ENCODE measurements at places on chromosomes 7 and 10.

DNA sequence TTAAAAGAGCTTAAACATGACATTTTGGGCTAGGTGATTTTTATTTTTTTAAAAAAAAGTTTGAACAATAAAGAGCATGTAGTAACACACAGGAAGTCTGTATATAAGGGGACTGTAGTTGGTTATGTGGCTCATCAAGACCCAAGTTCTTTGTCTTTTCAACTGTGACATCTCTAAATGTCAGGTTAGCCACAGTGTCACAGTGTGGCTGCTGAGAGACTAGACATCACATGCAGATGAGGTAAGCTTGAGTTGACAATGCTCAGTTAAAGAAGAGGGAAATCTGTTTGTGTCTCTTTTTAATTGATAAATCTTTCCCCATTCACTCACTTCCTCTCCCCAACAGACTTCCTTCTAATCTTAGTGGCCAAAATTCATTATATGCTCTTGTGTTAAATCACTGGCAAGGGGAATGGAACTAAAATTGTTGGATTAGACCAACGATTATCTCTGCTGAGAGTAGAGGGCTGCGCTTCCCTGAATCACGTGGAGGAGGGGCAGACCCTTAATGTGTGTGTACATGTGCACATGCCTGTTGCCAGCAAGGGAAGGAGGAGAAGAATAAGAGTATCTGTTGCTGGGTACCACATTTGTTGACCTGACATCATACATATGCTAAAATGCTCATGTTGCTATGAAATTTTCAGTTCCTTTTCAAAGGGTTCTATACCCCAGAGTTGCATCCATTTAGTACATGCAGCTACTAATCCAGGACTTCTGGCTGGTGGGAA, 78.3 kb downstream of the MMRN2 start:
- DNase-seq, result no peak

DNA sequence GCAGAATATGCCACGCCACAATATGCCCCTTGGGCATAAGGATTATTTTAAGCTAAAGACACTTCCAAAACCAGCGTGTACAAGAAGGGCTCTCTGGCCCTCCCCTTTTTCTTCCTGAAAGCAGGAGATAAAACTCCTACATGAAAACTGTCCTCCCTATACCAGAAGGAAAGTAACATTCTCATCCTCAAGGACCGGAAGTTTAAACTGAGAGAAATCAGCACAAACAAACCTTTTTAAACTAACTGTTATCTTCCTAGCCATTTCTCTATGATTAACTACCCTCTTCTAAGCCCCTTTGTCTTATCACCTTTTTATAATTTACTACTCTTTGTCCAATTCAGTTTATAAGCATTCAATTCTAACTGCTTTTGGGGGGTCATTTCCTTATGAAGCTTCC, 16.4 kb upstream of the RAPGEF5 start:
- DNase-seq, result no peak

GRCh38 chr10:20953120-20953519, 56.0 kb upstream of the NEBL start:
- no peak for DNase-seq

DNA sequence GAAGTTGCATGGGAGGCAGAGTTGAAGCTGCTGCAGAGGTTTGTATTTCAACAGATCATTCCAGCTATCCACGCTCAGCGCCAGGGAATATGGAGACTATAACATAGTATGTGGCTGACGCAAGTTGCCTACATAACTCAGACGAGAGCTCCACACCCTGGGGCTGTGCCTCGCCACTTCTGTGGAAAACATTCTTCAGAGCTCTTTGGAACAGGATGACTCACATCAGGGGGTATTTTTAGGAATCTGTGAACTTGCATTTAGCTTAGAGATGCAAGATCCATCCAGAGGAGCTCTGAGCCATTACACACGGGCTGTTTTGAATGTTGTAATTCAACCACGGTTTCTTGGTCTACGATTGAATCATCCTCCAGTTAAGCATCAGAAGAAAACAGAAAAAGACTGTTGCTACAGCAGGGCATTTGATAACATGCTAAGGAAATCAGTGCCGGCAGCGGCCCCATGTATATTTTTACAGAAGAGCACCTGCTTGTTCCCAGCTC, 481.5 kb upstream of the AKR1E2 start:
- DNase-seq, result no peak

DNA sequence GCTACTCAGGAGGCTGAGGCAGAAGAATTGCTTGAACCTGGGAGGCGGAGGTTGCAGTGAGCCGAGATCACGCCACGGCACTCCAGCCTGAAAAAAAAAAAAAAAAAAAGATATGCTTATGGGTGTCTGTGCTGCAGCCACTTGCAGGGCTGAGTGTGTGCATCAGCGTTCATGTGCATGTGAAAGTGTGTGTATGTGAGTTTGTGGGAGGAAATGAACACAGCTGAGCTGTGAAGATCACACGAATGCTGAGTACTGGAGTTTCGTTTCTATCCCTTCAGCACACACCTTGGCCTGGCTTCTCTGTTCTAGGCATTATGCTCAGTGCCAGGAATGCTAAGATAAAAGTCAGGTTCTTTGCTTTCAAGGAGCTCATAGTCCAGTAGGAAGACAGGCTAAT, 12.0 kb upstream of the SVOPL start:
- DNase-seq, result no peak

GRCh38 chr7:2237109-2237602, 4.4 kb upstream of the MAD1L1 start:
- DNase-seq, result no peak

DNA sequence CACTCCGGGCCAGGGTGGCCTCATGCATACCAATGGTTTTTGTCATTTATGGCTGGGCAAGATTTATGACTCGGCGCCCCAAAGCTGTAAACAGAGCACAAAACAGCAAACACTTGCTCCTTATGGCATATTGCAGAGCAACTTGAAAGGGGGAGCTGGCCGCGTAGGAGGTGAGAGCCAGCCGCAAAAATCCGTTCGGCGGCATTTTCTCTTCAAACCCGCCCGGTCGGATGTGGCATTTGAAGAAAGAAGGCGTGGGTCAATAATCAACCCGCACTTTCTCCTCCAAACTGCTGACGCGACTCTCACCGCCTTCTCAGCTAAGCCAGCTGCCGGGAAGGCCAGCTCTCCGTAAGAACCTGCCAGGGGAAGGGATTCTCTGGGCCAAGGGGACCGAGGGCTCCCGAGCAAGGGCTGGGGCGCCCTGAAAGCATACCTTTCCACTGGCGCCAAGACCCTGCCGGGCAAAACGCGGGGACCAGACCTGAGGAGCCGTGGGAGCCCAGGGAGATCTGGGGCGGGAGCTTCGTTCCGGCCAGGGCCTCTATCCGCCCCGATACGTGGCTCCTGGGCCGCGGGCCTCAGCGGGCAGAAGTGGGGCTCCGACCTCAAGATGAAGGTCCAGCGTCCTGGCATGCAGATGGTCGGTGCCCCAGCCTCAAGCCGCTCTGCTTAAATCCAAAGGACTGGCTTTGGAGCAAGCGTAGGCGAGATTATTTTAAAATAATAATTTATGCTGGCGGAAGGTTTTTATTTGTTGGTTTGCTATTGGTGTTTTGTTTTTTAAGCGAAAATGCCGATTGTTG, 12.9 kb upstream of the HOXA2 start:
- no peak for DNase-seq

- no peak for DNase-seq
These were observed 41.7 kb upstream of the DUSP5 start for GRCh38 chr10:110456046-110456445.

DNA sequence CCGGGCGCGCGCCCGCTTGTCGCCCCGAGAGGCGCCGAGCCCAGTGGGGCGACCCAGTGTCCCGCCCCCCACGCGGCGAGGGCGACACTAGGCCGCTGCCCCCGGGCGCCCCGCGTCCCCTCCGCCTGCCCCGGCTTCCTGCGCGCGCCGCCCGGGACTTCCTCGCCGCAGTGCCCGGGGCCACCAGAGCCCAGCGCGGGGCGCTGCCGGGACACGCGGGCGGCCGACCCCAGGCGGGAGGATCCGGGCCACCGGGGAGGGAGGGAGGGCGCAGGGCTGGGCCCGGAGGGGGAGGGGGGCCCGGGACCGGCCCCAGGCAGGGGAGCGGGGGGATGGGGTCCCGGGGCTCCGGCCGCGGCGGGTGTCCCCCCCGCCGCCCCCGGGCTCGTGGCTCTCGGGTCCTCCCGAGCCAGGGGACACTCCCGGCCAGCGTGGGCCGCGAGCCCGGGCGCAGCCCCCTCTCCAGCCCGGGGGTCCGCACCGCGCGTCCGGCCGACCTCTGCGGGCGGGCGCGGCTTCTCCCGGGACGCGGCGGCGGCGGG, 435 bp upstream of the PWWP2B start:
- DNase-seq, result peak; percentile 44

DNA sequence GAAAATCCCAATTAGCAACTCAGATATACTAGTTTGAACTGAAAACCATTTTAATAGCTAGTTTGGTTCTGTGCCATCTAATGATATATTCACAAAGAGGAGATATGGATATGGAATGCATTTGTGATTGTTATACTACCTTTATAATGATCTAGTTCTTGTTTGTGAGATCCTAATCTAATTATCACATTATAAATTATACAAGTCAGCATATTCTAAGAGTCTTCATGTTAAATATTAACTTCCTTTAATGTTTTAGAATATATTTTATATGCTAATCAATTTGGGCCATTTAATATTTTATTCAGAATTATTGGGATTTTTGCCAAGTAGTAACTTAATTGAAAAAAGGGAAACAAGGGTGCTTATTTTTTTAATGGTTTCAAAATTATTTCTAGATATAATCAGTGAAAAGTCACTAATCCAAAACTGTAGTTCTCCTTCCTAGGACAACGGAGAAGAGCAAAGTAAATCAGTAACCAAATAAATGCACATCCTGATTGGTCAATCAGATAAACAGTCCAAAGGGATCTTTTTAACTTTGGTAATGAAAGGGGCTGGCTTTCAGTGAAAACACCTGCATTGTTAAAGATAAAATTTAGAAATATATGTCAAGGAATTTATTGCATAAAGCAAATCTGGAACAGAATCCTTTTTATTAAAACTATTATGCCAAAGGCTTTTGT, 173.9 kb upstream of the MEOX2 start:
- DNase-seq, result no peak

- no peak for DNase-seq
These were observed 60.6 kb downstream of the C10orf143 start for GRCh38 chr10:130049987-130050386.

DNA sequence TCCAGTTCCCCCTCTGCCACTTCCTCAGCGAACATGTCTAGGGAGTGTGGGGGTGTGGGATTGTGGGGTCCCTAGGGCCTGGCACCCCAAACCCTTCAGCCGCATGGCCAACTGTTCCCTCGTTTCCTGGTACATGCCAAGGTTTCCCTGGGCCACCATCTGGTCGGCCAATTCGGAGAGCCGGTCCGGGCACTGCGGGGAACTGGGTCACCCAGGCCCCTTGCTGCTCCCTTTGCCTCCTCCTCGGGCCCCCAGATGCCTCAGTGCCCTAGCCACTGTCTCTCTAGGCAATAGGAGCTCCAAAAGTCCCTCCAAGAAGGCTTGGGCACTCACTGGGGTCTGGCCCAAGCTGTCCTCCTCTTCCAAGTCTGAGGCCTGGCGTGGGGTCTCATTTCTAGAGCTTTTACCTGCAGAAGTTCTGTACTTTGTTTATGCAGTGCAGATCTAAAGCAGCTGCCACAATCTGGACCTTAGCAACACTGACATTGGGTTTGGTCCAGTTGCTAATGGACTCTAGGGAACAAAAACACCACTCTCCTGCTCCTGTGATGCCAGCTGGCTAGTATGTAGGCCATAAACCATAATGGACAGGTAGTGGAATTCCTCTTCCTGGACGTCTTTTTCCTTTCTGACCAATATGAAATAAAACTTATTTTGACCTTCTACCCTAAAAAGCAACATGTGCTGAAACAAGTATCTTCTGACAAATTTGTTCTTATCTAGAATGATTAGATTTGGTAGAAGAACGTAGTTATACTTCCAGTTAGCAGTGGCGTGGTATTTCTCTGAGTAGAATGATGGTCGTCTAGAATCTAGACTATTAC, 172.9 kb downstream of the LRRC4 start:
- no peak for DNase-seq

GRCh38 chr7:148084138-148084537, 506.4 kb upstream of the C7orf33 start:
- DNase-seq, result no peak

- DNase-seq, result no peak
These were observed 47.5 kb downstream of the ZNF680 start for GRCh38 chr7:64515330-64515729.

DNA sequence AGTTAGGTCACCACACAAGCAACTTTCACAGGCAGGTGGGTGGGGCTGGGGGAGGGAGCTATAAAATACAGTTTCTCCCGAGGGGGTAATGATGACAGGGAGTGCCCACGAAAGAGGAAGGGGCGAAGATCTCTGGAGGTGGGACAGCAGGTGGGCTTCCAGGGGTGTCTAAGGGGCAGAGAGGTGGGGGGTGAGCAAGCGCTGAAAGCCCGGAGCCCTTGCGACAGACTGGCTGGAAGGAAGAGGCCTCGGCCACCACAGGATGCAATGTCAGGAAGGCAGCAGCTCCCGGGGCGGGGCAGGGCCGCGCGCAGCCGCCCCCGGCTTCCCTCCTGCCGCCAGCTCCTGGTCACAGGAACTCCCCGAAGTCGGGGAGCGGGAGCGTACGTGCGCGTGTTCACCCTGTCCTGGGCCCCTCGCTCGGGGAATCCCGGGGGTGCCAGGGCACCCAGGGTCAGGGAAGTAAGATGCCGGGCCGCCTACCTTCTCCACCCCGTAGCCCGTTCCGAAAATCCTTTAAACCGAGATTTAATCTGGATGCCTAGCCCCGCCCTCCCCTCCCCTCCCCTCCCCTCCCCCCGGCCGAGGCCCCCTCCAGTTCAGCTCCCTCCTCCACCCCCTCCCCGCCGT, 105.2 kb upstream of the PPIF start:
- DNase-seq, result no peak

DNA sequence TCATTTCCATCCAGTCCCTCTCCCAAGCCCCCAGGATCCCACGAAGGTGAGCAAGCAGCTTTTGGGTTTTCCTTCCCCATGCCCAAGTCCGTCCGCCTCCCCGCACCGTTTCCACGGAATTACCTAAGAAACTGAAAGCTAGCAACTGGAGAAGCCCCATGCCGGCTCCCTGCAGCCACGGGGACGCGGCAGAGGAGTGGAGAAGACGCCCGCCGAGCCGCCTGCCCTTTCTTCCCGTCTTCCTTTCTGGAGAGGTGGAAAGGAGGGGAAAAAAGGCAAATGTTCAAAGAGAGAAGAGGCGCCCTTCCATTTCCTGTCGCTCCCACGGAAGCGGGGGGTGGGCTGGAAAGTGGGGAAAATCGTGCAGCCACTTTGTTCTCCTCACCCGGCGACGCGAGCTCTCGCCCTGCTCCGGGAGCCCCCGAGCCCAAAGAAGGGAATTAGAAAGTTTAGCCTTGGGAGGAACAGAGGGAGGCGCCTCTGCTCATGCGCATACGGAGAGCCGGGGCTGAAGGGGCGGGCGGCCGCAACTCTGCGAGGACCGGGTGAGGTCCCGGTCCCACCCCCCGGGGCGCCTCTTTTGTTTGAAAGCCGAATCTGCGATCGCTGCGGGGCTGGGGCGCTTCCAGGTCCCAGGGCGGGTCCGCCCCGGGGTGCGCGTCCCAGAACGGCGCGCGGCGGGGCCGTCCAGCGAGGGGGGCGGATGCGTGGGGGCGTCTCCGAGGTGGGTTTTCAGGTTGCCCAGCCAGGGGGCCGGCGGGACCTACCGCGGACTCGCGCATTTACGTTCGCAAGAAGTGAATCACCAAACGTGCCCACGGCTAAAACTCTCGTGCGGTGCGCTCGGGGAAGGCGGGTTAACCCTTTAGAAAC, at the start of gene LAMB1:
TSS of gene LAMB1 (minus strand) at position 436 of the 873 bp plus-strand sequence. CDS start at position 160, 276 bp downstream.
- DNase-seq, result no peak
